NCI-H524 (cell line): ENCODE measurements at places on chromosomes 5 and 9.
A peak's percentile ranks its signal among the peaks of the same experiment; 100 is the strongest.

GRCh38 chr5:176714067-176714466, 66.8 kb downstream of the TSPAN17 start:
- DNase-seq: no peak

- DNase-seq: no peak
These were observed 196.5 kb downstream of the SNX18 start for GRCh38 chr5:54713923-54714581.

GRCh38 chr9:6758498-6759184, 868 bp downstream of the KDM4C start:
- peak; percentile 20 for DNase-seq

- DNase-seq: no peak
These were observed 31.4 kb downstream of the GRIN3A start for GRCh38 chr9:101706997-101707396.

GRCh38 chr5:117054911-117055310, 480.3 kb upstream of the SEMA6A start:
- DNase-seq: peak; percentile 87

DNA sequence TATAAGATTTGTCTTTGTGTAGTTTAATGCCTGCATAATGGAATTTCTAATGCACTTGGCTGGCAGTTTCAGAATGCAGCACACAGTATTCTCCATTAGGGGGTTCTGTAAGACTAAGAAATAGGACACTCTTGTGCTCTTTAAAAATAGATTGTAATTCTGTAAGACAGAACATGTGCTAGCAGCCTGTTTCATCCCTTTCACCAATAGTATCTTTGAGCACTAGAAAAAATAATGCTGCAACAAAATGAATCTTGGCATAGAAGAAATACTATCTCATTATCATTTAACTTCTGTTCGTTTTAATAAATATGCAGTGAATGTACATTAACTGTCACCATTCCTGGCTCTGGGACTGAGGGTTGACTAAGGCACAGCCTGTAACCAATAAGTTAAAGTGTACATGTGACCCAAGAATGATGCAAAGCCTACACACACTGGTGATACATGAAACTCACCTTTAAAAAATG, 23.8 kb upstream of the ZNF622 start:
- DNase-seq: no peak

GRCh38 chr9:76873821-76874220, 32.1 kb downstream of the PRUNE2 start:
- DNase-seq: no peak

DNA sequence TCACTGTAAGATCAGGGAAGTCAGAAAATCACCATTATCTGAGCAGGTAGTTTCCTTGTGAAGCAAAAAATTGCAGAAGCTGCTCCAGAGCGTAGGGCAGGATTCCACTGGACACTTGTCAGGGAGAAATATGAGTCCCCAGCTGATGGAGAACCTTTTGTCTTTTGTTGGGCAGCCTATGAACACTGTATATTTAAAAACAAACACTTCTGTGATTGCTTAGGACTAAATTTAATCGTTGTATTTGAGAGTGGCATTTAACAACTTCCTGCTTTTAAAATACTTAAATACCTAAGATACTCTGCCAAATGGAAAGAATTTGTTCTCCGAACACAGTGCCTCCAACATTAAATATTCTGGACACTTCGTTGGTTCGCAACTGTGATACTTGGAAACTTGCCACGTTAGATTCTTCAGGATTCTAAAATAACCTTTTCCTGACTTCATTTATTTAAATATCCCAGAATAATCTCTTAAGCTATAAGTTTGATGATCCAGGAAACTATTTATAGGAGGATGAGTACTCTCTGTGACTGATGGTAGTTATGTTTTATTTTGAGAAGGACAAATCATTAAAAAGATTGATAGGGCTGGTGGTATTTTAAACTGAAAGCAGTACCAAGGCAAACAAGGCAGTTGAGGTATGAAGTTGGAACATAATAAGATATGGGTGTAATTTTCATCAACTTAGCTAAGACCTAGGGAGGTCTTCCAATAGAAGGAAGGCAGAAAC, 2.7 kb upstream of the HSPA4 start:
- no peak for DNase-seq

DNA sequence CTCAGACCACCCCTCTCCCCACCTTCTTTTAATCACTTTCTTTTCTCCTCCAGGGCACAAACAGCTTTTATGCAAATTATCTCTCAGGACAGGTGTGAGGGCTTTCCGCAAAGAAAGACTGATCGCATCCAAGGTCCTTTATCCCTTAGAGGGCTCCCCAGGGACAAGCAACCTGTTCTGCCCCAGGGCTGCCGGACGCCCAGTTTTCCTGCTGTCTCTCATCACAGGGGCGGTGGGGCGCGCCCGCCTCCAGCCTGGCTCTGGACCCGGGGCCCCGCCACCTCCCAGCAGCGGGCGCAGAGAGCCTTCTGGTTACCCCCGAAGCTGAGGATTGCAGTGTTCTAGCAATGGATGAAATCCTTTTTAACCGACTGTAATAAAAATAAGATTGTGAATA, 266.1 kb downstream of the CWC27 start:
- DNase-seq: peak; percentile 79

DNA sequence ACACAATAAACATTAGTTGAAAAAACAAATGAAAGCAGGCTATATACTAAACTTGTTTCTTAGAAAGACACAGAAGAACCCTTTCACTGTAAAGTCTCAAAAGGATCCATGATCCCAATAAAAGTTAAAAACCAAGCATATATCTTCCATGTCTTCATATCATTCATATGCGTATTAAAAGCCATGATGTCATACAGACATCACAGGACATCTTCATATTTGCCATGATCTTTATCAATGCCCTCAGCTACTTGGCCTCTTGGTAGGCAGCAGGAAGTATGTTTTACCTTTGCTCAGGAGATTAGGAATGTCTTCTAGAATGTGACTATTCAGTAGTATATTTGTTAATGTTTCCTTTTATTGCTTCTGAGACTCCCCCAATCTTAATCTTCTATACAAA, 16.8 kb downstream of the AP3B1 start:
- no peak for DNase-seq

DNA sequence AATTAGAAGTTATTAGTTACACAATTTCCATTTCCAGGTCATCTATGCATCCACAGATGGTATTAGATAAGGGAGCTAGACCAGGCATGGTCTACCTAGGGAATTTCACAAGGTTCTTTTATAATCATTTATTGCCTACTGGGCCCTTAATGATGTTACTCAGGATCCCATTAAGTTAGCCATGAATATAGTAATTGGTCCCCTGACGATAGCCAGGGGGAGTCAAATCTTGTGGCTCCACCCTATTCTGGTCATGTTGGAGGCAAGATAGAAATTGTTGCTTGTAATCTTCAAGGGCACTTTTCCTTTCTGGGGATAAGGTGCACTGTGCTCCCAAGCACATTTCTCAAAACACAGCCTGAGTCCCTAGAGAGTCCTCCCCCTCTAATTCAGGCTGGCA, 14.1 kb upstream of the ELL2 start:
- DNase-seq: no peak

DNA sequence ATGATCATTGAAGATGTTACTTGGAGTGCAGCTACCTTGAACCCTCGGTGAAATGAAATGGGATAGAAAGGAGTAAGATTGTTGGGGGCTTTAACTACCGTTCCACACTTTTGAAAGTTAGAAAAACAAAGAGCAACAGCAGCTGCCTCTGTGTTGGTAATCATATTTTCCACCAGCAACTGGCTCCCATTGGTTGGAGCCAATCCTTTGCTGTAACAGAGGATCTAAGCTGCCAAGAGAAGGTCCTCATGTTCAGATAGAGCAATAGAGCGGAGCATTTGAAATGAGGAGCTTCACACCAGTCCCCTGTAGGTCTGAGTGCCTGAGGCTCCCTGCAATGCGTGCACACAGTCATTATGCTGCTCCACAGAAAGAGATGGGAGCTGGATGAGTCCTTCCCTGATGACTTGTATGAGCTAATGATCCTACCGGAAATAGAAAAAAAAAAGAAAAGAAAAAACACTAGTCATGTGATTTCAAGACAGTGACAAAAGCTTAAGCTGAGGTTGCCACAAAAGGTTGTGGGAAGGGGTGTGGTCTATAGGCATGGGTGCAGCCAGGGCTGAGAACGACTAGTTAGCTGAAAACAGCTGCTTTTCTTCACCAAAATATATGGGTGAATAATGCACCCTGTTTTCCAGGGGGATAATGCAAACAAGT, 300.7 kb downstream of the MLLT3 start:
- no peak for DNase-seq

- DNase-seq: no peak
These were observed 149.2 kb downstream of the LRRC70 start for GRCh38 chr5:62727861-62728260.

DNA sequence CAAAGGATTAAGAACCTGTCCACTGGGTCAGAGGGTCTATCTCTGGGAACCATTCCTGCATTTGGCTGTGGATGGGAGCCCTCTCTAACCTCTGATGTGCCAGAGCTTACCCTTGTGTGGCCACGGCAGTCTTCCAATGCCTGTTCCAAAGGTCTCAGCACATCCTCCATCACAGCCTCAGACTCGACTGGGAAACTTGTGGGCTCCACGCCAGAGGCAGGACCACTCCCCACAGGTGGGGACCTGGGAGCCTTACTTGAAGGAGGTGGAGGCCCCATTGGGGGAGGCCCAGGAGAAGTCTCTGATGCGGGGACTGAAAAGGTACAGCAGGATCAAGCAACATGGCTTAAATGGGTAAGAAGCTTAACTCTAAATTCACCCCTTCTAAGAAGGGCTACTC, 4.4 kb downstream of the EIF4EBP3 start:
- no peak for DNase-seq
